GM10248 (cell line): ENCODE measurements at places on chromosomes 7 and 10.

- no peak for DNase-seq
These were observed 287.4 kb downstream of the C7orf25 start for GRCh38 chr7:42624471-42624870.

DNA sequence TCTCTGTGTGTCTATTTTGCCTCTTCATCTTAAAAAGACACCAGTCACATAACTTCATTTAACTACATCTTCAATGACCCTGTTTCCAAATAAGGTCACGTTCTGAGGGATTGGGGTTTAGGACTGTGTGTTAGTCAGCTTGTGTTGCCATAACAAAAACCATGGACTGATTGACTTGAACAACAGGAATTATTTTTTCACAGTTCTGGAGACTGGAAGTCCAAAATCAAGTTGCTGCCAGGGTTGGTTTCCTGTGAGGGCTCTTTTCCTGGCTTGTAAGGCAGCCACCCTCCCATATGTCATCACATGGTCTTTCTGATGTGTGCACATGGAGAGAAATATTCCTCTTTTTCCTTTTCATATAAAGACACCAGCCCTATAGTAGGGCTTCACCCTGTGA, 55.3 kb downstream of the REEP3 start:
- DNase-seq = no peak

DNA sequence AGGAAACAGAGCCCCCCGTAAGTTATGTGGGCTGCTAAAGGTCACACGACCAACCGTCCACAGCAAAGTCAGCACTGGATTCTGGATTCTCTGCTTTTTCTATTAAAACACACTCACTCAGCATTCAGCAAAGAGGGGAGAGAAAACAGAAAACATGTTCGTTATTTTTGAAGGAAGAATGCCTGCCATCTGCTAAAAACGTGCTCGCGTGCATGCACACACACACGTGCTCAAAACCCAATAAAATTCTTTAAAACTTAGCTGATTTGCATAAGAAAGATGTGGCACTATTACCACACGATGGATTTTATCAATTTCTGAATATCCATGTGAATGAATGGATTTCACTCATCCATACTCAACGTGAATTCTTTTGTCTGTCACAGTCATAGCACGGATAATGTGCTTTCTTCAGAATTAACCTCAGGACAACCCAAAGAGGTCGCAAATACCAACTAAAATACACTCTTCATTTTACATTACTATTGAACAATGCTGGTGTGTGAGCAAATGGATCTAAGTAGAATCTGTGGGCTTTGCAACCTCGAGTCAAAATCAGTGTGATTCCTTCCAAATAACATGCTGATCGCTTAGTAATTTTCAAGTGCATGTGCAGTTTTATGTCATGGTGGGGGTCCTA, 40.8 kb downstream of the NRP1 start:
- no peak for DNase-seq

GRCh38 chr7:17758008-17758407, 182.3 kb downstream of the SNX13 start:
- DNase-seq = no peak

DNA sequence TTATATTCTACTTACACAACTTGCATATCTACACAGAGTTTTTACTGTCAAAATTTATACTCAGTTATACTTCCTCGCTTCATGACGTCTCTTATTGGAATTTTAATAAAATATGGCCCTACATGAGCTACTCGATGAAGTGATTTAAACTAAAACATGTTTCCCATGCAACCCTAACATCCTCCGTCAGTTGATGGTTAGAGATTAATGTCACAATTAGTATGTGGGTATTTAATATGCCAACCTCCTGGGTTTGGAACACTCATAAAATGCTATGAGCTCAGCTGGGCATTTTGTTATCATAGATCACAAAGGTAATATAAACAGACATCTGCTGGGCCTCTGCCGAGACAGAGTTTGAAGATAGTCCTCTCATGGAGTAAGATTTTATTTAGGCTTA, 66.5 kb downstream of the GNAT3 start:
- DNase-seq = no peak

DNA sequence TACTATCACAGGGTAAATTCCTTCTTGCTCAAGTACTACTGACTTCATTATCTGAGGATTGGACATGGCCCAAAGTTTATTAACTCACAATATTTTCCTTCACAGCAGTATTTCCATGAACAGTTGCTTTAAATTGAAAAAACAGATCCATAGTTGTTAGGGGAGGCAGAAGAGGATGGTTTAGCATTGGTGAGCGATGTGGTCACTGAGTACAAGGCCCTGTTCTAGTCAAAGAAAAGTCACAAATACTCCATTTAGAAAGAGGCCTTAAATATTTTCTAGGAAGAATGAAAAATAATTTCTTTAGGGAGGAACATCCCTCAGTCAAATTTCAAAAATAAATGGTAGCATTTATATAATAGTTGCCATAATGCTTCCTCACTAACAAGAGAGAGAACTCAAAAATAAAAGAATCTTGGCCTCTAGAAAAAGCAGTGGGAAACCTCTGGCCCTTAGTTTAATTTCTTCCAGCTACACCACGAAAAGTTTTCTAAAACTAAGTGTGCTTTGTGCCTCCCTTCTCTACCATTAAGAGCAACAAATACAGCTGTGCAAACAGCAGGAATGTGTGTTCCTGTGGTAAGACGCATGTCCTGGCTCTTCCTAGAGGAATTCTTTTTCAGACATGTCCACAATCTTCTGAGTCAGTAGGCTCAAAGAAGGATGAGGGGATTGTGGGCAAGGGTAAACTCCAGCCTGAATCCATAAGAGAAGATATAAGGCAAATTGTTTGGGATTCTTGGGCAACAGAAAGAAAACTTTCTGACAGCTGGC, 105.7 kb downstream of the HOXA1 start:
- DNase-seq = no peak

DNA sequence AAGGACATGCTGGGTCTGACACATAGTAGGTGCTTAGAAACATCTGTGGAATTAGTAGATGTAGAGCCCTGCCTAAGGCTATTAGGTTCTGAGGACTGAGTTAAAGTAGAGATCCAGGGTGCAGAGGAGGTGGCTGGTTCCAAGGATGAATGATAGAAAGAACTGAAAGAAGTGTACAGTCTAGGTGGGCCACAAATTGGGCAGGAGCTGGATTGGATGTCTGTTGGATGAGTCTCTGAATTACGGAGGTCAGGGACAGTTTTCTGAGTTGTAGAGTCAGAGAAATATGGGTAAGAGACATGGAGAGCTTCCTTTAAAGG, 2.0 kb upstream of the SAMD8 start:
- no peak for DNase-seq

DNA sequence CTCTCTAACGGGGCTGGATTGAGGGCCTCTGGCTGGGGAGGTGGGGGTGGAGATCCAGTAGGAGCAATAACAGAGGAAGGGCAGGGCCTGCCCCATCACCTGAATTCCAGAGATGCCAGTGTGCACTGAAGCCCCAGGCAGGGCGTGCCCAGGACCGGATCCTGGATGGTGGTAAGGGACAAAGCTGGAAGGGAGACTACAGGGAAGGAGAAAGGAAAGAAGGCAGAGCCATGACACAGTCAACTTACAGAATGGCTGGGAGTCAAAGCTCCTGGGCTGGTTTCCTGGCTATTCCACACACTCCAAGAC, 666 bp downstream of the TMEM139 start:
- no peak for DNase-seq

DNA sequence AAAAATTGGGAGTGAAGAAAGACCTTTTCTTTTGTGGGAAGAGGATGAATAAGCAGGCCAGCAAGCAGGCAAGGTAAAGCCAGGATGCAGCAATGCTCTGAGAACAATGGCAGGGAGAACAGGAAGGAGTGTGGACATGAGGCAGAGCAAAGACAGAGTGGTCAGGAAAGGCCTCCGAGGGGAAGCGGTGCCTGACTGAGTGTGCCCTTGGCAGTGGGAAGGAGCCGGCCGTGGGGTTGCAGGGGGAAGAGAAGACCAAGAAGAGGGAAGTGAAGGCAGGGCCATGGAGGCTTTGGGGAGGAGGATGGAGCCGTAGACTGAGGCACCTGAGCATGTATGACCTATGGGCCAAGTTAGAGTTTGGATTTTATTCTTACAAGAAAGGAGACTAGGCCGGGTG, 21.9 kb upstream of the ZNF212 start:
- DNase-seq = no peak

GRCh38 chr10:33861016-33861704, 526.7 kb upstream of the NRP1 start:
- DNase-seq = no peak

- no peak for DNase-seq
These were observed 468.6 kb upstream of the COBL start for GRCh38 chr7:51785171-51785570.

GRCh38 chr10:662223-662605, 27.3 kb downstream of the DIP2C start:
- no peak for DNase-seq

- no peak for DNase-seq
These were observed 43.1 kb upstream of the KDM7A start for GRCh38 chr7:140219672-140220524.

- no peak for DNase-seq
These were observed 49.7 kb downstream of the MICALL2 start for GRCh38 chr7:1409555-1409954.

DNA sequence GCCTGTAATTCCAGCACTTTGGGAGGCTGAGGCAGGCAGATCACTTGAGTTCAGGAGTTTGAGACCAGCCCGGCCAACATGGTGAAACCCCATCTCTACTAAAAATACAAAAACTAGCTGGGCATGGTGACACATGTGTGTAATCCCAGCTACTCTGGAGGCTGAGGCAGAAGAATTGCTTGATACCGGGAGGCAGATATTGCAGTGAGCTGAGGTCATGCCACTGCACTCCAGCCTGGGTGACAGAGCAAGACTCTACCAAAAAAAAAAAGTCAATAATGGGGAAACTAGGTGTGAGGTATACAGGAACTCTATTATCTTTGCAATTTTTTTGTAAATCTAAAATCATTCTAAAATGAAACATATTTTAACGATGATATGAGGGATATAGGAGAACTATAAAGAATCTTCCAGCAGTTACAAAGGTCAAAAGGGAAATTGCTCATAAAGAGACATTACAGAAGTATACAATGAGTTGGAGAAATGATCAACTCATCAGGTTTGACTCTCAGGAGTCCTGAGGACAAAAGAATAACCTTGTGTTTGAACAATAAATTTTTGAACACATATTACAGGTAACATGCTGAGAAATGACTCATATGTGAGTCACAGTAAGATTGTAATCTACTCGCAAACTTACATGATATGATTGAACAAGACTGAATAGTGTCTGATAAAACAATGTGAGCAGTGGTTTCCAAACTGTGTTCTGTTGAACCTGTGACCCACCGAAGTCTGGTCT, 272.6 kb downstream of the FGFR2 start:
- DNase-seq = no peak

- no peak for DNase-seq
These were observed 239.0 kb downstream of the DIP2C start for GRCh38 chr10:450463-450862.

DNA sequence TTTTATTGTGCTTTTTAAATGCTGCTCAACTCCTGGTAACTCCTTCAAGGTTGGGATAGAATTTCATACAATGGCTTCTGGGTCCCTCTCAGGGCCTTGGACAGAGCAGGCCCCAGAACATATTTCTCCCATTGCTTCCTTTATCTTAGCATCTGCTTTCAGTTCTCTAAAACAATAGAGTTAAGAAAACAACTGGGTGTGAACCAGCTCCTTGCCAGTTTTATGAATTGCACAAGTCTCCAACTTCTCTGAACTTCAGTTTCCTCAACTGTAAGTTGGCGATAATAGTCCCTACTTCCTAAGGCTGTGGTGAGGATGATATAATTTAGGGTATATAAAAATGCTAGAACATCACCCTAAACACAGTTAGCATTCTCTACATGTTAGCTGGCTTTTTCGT, 77.0 kb upstream of the INHBA start:
- no peak for DNase-seq

DNA sequence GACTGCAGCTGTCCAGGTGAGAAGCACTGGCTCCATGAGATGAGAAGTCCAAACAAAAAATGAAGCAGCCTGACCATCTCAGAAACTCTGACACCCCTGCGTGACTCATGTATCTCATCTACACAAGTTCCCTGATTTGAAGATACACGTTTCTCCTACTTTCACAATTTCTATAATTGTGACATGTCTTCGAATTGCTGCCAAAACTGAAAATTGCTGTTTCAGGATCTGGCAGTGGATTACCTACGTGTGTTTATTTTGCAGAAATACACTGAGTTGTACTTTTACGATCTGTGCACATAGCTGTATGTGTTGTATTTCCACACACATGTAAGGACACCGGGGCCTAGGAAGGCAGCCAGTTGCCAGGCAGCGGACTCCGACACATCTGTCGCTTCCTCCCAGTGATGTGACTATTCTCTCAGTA, 53.2 kb downstream of the LARP4B start:
- DNase-seq = no peak

GRCh38 chr10:5684971-5685763, 529 bp downstream of the TASOR2 start:
- peak; percentile 46 for DNase-seq

GRCh38 chr7:128810473-128810872, 18.7 kb downstream of the CCDC136 start:
- DNase-seq = no peak

DNA sequence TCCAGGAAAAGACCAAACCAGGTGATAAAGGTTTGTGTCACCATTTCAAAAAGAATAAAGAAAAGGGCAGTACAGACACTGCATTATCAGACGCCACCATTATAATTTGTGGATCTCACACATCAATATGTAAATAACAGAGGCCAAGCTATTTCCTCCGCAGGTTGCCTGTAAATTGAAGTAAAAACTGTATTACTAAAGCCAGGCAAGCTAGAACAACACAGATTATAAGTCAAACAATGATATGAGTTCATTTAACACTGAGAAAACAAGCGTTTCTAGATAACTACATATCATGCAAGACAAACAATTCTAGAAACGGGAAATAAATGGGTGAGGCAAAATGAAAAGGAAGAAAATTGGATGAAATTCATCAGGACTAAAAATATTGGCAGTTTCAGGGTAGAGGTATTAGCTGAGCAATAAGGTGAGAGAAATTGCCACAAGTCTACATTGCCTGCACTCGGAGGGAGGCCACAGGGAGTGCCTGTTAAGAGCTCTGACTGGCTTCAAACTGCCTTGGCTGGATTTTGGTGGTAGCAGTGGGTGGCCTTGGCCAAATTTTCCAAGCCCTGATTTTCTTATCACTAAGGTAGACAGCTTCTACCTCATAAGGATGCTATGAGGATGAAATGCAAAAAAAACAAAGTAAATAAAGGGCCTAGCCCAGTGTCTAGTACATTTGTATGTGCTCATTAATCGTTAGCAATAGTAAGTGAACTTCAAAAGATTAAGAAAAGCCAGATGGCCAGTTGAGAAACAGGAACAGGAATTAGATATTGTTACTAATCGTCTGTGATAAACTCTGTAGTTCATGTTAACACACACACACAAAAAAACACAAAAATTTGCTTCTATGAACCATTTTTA, 240.0 kb upstream of the NFE2L3 start:
- no peak for DNase-seq

DNA sequence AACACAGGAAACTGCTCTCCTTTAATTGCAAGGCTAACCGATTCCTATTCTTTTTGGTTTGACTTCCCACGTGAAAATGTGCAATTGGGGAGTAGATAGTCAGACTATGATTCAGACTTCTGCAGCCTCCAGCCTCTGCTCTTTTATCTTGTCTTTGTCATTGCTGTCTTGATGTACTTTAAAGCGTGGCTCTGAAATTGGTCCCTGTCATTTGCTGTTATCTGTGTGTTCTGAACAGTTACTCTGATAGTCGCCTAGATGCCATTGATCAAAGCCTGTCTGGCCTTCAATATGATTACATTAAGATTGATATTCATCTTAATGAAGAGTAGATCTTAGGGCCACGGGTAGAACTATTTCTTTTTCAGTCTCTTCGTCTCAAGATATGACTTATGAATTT, 799.2 kb downstream of the REEP3 start:
- DNase-seq = no peak

GRCh38 chr10:108586424-108586823, 1336.9 kb downstream of the XPNPEP1 start:
- no peak for DNase-seq
